Natural killer cell (primary cell): ENCODE measurements at places on chromosomes 12 and 14. TPM values are rescaled to one million over a fixed set of nuclear protein-coding genes. Genes with fewer than 3 reads are reported as not detected.

- DNase-seq: no peak
- no peak overlapping the region for H3K4me3 ChIP-seq
- H3K27ac ChIP-seq: no peak overlapping the region
- no peaks in the 10 kb centered on the region for H3K36me3 ChIP-seq
- H3K4me1 ChIP-seq: peaks cover 45% of the 10 kb centered on the region
Observed at GRCh38 chr12:52632656-52633055, 14.3 kb upstream of the KRT73 start.

DNA sequence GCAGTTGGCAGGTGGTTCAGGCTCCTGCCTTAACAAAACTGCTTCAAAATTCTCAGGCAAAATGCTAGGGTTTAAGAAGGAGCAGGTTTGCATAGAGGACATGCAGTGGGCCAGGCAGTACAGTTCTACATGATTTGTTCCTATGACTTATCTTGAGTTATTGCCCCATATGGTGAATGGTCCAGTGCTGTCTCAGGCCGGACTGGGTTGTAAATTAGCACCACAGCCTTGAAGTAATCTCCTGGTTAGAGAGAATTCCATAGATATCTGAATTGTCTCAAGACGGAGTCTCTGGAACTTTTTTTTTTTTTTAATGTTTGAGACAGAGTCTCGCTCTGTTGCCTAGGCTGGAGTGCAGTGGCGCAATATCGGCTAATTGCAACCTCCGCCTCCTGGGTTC lies 11.8 kb upstream of the PRPF39 start:
- DNase-seq: no peak
- no peaks in the 10 kb centered on the region for H3K4me1 ChIP-seq
- H3K27ac ChIP-seq: no peak overlapping the region
- no peaks in the 10 kb centered on the region for H3K27me3 ChIP-seq

- no peak overlapping the region for H3K4me3 ChIP-seq
- H3K36me3 ChIP-seq: no peaks in the 10 kb centered on the region
- H3K27me3 ChIP-seq: no peaks in the 10 kb centered on the region
Observed at GRCh38 chr14:83421711-83422110, 1888.1 kb upstream of the SEL1L start.

DNA sequence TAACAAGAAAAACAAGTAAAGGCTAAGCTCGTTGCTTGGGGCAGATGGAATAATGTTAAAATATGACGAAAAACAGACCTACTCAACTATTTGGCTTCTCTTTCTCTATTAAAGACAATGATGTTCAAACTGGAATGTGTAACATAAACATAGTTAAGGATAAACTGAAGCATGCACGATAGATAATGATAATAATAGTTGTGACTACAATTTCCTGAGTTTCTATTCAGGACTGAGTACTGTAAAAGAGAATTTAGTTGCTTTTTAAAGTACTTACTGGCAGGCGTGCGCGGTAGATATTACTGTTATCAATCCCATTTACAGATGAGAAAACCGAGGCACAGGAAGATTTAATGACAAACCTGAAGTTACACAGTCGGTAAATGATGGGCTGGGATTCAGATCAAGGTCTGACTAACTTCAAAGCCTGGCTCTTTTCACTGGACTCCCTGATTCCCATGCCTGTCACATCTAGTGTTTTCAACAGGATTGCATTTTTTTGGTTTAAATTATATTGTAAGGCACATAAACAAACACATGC lies 103.0 kb downstream of the CRADD start:
- no peaks in the 10 kb centered on the region for H3K36me3 ChIP-seq
- H3K4me3 ChIP-seq: no peak overlapping the region
- H3K27me3 ChIP-seq: no peaks in the 10 kb centered on the region
- DNase-seq: no peak

Gene SLC5A8
- total RNA-seq: not detected

Gene PLBD1
- 4.6 TPM for total RNA-seq

Gene CLEC1B
- total RNA-seq: 2.3 TPM

Gene SLC7A7
- total RNA-seq: 4.3 TPM
